Common myeloid progenitor, CD34-positive (primary cell): ENCODE measurements at places on chromosomes 2 and 18.

GRCh38 chr2:191959209-191959608 is 112.3 kb upstream of the CAVIN2 start:
- no peak for DNase-seq

DNA sequence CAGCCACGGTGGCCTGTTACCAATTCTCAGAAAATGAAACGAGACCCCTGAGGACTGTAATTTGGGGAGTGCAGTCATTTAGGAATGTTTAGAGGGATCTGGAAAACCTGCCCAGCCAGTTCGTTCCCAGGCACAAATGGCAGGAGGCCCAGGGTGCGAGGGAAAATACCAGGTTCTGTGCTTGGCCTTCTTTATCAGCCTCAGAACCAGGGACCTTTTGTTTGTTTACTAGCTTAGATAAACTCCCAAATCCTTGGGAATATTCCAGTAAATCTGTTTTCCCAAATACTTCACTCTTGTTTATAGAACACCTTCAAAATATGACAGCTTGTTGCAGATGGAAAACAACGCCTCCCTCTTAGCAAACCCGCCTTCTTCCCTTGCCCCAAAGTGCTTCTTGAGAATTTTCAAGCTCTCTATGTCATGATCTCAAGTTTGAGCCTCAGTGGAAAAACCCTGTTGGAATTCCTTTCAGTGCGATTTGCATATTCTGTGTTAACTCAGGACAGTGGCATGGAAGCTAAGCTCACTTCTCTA is 400.3 kb upstream of the SMIM21 start:
- DNase-seq: no peak

DNA sequence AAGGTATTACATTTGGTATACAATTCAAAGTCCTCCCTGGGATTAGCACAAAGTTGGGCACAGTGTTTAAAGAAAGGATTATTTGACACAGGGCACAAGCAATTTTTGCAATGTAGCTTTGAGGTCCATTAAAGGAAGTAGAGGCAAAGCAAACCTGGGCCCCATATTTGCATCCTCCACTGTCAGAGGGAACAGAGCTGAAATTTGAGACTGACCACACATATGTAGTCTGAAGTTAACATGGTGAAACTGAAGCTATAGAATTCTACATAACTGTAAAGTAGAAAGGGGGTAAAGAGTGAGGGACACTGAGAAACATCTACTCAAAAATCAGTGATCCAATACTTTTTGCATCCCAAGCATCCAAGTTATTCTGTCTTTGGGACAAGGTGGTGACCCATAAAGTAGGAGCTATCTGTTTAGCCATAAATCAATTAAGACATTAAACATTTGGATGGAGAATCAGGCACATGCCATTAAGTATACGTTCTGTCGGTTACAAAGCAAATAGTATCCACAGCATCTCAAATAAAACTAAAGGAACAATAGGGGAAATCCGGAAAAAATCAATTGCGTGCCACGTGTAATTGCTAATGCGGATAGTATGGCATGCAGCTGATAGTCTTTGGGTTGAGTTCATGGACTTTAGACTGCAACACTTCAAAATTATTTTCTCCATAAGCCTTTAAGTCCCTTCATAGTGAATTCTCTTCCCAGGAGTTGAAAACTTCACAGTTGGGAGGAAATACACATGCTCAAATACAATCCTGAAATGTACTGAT is 72.6 kb downstream of the PLEKHM3 start:
- no peak for DNase-seq

GRCh38 chr18:23324056-23324811 is 128.9 kb upstream of the RIOK3 start:
- DNase-seq: no peak

DNA sequence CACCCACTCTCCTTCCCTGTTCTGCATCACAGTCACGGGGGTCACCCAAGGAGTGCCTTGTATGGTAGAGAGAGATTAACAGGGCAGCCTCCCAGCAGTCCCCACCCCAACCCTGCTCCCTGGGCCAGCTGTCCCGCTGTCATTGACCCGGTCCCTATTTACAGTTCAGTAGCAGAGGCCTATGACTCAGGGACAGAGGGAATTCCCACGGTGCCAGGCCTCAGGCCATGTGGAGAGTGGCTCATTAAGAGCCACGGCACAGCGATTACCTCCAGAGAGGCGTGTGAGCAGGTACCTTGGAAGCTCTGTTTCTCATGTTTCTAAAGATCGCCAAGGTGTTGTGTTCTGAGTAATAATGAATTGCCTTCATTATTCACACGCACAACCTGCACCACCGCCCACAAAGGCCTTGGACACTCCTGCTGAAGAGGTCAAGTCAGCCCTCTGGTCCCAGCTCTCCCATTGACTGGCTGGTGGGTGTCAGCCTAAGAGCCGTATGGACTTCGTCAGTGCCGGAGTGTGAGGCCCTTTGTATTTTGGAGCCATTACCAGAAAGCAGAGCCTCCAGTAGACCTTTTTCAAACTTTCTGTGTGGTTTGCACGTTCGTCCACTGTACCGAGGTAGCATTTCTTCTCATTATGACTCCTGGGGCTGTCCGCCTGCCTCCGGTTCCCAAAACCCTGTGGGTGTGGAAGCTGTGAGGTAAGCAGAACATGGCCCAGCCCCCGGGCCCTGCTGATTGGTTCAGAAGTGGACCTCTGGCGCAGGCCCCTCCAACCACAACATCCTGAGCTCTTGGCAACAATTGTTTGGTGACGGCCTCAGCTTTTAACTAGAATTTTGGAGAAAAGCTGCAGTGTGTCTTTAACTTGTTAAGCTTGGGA is 47.0 kb downstream of the SERTAD2 start:
- DNase-seq: peak; percentile 95

DNA sequence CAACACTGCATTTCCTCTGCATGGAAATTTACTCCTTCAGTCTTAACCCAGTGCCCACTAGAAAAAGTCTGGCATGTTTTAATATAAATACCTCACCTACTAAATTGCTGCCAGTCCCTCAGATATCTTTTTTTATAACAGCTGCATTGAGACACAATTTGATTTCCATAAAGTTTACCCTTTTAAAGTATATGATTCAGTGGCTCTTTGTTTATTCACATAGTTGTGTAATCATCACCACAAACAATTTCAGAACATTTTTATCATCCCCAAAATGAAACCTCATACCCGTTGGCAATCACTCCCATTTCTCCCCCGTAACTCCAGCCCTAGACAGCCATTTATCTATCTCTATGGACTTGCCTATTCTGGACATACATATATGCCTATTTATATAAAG is 17.0 kb upstream of the FRZB start:
- no peak for DNase-seq

- DNase-seq: peak; percentile 92
These were observed 39.8 kb upstream of the TMEM163 start for GRCh38 chr2:134758633-134759032.

DNA sequence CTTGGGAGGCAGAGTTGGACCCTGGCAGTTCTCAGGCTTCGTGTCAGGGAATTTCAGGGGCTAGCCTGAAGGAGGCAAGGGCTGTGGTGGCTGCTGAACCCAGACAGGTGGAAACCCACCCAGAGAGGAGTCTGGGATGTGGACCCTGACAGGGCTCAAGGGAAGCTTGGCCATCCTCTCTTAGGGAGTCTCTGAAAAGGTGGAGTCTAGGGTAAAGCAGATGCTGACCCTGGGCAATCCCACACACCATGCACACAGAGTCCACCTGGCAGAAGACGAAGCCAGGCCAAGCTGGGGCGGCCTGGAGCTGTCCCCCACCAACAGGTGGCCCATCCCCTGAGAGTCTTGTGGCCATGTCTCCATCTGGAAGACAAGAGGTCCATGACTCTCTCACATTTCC is 41.2 kb upstream of the TEX51 start:
- no peak for DNase-seq

DNA sequence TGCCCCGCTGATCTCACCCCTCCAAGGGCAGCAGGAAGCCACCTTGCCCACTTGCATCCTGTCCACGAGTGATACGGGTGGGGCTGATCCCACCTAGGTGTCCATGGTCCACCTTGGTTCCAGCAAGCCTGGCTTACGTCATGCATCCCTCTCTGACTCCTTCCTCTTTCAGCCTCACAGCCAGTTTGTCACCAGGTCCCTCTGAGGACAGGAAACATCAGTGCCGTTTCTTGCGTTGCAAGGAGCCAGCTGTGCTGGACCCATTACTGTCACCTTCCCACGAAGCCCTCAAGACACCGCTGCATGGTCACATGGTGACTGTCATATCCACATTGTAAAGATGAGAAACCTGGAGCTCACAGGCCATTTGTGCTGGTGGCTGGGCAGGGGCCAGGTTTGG is 34.8 kb upstream of the TWIST2 start:
- DNase-seq: peak; percentile 9

- no peak for DNase-seq
These were observed 35.1 kb downstream of the MYO1B start for GRCh38 chr2:191280290-191280689.

- DNase-seq: no peak
These were observed 98.2 kb downstream of the SOCS6 start for GRCh38 chr18:70387027-70387426.

DNA sequence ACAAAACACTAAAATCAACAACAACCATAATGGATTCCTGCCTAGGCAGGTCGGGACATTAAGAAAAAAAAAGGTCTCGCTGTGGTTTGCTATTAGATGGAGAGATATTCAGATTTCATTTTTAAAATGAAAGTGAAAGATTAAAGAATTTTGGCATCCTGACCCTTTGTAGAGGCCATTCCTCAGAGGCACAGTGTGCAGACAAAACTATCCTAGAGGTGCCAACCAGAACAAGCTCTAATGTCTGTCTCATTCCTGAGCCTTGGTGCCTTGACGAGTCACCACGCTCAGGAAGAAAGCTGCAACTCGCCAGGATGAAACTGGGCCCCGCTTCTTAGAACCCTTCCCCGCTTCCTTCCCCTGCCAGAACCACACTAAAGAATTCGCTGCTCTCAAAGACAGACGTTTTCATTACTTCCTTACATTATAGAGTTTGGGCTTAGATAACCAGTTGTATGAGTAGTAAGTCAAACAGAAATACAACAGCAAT is 156.0 kb downstream of the TGIF1 start:
- no peak for DNase-seq

GRCh38 chr2:219254590-219255201 is 978 bp upstream of the TUBA4A start:
- peak; percentile 80 for DNase-seq

- DNase-seq: peak; percentile 15
These were observed 1.1 kb downstream of the TTL start for GRCh38 chr2:112483042-112483473.

GRCh38 chr2:96025194-96025492 is 9.6 kb downstream of the GPAT2 start:
- no peak for DNase-seq

DNA sequence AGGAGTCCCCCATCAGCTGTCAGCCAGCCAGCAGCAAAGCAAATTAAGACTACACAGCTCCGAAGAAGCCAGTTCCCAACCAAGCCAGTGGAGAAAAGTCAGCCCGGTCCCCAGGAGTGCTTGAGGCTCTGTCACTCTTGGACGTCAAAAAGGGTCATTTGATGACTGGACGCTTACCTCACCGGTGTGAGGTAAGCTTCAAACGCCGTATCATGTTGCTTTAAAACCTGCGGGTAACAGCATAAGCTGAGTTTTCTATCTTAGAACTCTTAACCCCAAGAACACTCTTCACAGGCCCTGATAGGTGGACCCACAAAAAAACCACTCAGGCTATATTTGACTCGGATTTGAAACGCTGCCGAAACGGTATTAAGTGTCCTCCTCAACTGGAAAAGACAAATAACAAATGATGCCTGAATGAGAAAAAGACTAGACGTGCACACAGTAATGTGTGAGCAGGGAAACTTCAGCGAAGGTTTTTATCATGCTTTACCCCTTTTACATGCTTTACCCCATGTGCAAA is 682 bp upstream of the LNPK start:
- DNase-seq: no peak

DNA sequence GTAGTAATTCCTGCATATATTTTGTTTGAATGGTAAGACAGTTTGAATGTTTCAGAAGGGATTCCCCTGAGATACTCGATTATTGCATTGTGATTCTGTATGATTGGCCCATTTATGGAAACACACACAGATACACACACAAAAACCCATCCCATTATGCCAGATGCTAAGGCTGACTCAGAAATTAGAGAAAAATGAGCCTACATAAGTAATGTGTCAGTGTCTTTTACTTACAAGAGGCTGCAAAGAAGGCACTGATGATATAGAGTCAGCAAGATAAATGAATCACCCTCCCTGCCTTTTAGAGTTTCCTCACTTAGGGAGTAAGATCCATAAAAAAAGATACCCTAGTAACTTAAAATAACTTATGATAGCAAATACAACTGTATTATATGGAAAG is 1481.1 kb upstream of the ACVR2A start:
- no peak for DNase-seq

DNA sequence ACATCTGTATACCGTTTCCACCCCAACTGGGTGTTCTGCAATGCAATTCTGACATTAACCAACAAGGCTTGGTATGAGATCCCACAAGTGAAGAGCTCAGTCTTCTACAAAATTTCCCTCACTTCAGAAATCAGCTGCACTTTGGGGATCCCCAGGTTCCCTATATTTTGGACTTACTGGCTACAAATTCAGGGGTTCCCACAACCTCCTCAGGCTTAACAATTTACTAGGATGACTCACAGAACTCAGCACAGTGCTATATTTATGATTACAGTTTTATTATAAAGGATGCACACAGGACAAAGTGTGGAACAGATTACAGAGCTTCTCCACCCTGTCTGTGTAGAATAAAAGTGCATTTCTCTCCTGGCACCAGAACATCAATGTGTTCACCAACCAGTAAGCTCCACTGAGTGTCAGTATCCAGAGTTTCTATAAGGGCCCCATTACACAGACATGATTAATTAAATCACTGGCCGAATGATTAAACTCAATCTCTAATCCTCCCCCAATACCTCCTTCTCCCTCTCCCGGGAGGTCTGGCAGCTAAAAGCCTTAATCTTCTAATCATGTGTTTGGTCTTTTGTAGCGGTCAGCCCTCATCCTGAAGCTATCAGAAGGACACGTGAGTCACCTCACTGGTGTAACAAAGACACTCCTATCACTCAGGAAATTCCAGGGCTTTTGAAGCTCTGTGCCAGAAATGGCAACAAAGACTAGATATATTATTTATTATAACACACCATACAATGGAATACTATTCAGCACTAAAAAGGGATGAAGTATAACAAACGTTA is 84.6 kb downstream of the SLC66A3 start:
- no peak for DNase-seq

GRCh38 chr2:72825257-72826155 is at the start of gene EXOC6B:
Gene EXOC6B (minus strand): TSS chr2:72826033.
- DNase-seq: peak; percentile 91

- no peak for DNase-seq
These were observed 124.5 kb downstream of the SEPTIN10 start for GRCh38 chr2:109489296-109489695.

GRCh38 chr2:10579876-10580514 is 109.8 kb downstream of the NOL10 start:
- no peak for DNase-seq

DNA sequence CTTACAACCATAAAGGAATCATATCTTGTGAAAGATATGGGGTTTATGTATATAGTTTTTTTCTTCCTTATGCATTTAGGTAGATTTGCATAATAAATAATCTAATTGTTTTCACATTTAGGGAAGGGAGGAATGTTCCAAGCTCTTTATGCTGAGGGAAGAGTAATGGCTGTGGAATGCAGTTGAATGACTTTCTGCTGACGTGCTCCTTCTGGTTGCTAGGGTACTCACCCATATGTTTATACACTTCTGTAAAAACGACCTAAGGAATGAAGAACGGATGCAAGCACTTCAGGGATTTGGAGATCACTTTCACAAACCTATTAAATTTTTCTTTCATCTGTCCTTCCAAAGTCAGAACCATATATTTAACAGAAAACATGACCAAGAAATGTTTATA is 29.2 kb upstream of the PPP4R1 start:
- DNase-seq: no peak
